ENCODE measurements at places on chromosomes 16 and 17.
A peak's percentile ranks its signal among the peaks of the same experiment; 100 is the strongest.

- H3K4me1 ChIP-seq: peaks cover 18% of the 10 kb centered on the region
- no peak for DNase-seq
- peaks cover 7% of the 10 kb centered on the region for H3K36me3 ChIP-seq
- H3K4me3 ChIP-seq: no peak overlapping the region
- H3K27ac ChIP-seq: no peak overlapping the region
Measured at GRCh38 chr16:57147381-57148221, 38.2 kb downstream of the PSME3IP1 start.

DNA sequence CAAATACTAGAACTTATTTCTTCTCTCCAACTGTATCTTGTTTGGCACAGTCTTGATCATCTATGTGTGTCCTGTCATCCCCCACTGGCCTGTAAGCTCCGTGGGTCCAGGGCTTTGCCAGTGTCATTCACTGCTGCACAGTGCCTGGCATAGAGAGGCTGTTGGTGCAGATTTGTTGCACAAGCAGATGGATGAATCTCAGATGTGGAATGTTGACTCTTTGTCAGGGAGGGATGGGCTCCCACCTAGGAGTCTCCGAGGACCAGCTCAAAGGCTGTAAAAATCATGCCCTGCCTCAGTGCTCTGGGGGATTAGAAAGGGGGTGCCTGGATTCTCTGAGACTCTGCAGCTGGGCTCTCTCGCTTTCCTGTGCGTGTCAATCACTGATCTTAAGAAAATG, 60.6 kb downstream of the RAB11FIP4 start:
- DNase-seq: no peak
- H3K27me3 ChIP-seq: peaks cover 2% of the 10 kb centered on the region
- H3K4me3 ChIP-seq: no peak overlapping the region
- no peaks in the 10 kb centered on the region for H3K36me3 ChIP-seq
- H3K27ac ChIP-seq: no peak overlapping the region

DNA sequence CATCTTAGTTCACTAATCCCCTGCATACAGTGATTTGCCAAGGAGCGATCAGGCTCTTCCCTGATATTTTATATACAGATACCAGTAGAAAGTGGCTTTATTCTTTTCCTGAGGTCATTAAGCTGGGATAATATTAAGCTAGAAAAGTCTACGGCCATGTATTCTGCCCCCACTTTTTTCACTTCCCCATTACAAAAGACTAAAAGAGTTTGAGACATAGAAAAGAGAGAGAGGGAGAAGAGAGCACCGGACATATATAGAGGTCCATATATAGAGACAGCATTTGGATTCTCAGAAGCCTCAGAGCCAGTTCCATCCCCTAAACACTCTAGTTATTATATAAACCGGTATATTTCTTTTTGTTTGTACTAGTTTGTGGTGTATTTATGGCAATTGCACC, 166.5 kb upstream of the ANKFN1 start:
- no peak overlapping the region for H3K4me3 ChIP-seq
- no peak for DNase-seq
- no peaks in the 10 kb centered on the region for H3K4me1 ChIP-seq
- no peak overlapping the region for H3K27ac ChIP-seq

DNA sequence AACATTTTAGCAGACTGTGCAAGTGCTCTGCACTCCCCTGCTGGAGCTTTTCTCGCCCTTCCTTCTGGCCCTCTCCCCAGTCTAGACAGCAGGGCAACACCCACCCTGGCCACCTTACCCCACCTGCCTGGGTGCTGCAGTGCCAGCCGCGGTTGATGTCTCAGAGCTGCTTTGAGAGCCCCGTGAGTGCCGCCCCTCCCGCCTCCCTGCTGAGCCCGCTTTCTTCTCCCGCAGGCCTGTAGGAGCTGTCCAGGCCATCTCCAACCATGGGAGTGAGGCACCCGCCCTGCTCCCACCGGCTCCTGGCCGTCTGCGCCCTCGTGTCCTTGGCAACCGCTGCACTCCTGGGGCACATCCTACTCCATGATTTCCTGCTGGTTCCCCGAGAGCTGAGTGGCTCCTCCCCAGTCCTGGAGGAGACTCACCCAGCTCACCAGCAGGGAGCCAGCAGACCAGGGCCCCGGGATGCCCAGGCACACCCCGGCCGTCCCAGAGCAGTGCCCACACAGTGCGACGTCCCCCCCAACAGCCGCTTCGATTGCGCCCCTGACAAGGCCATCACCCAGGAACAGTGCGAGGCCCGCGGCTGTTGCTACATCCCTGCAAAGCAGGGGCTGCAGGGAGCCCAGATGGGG, 3.1 kb downstream of the GAA start:
- no peaks in the 10 kb centered on the region for H3K36me3 ChIP-seq
- H3K27ac ChIP-seq: no peak overlapping the region
- H3K4me1 ChIP-seq: peaks cover 33% of the 10 kb centered on the region
- no peaks in the 10 kb centered on the region for H3K27me3 ChIP-seq
- no peak for DNase-seq

- no peak for DNase-seq
- H3K4me3 ChIP-seq: no peak overlapping the region
- no peaks in the 10 kb centered on the region for H3K4me1 ChIP-seq
- no peaks in the 10 kb centered on the region for H3K36me3 ChIP-seq
Measured at GRCh38 chr16:19365486-19365885, 52.2 kb upstream of the TMC5 start.

DNA sequence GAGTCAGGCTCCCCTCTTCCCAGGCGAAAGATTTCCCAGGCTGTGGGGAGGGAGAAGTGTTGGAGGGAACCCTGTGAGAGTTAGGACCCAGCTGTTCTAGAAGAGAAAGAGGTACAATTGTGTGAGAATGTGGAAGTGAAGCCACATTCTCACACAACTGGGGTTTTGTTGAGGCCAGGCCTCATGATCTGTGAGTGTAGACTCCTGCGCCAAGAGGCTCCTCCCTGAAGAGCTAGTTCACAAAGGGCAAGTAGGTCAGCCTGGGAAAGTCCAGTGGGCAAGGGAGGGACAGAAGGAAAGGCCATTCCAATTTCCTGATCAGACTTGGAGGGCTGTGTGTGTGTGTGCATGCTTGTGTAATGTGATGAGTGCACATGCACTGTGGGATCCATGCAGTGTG, 15.2 kb downstream of the CD300LF start:
- no peak overlapping the region for H3K27ac ChIP-seq
- no peaks in the 10 kb centered on the region for H3K36me3 ChIP-seq
- no peaks in the 10 kb centered on the region for H3K4me1 ChIP-seq
- H3K4me3 ChIP-seq: no peak overlapping the region
- H3K27me3 ChIP-seq: peaks cover 3% of the 10 kb centered on the region

DNA sequence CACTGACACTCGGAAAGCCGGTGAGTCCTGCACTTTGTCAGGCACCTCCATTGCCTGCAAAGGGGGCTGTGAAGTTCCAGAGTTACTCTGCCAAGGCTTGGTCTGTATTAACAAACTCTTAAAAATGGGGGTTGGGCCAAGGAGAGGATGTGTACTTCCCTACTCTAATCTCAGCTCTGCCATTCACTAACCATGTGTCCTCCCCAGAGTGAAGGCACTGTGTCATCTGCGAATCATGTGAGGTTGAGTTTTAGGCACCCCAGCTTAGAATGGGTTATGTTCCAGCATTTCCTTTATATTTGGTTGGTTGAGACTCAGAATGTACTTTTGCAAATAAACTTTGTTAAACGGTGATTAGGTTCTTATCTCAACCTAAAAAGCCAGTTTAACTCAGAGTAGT, 24.9 kb downstream of the ERCC4 start:
- peaks cover 40% of the 10 kb centered on the region for H3K36me3 ChIP-seq
- no peak overlapping the region for H3K27ac ChIP-seq

- H3K4me3 ChIP-seq: no peak overlapping the region
- no peak for DNase-seq
- no peaks in the 10 kb centered on the region for H3K4me1 ChIP-seq
- H3K36me3 ChIP-seq: no peaks in the 10 kb centered on the region
- no peak overlapping the region for H3K27ac ChIP-seq
Measured at GRCh38 chr16:77767211-77767610, 21.2 kb upstream of the VAT1L start.

GRCh38 chr16:11629071-11630030, 38.9 kb upstream of the SNN start:
- H3K36me3 ChIP-seq: no peaks in the 10 kb centered on the region
- H3K4me1 ChIP-seq: peaks cover 47% of the 10 kb centered on the region
- no peak for DNase-seq
- H3K4me3 ChIP-seq: peak overlapping the region; percentile 17

GRCh38 chr17:7824021-7824924, 9.7 kb upstream of the KDM6B start:
- H3K27me3 ChIP-seq: peaks cover 7% of the 10 kb centered on the region
- no peaks in the 10 kb centered on the region for H3K36me3 ChIP-seq
- H3K4me3 ChIP-seq: no peak overlapping the region
- no peak for DNase-seq

GRCh38 chr16:50967827-50968612, 183.1 kb downstream of the SALL1 start:
- no peak for DNase-seq
- no peaks in the 10 kb centered on the region for H3K4me1 ChIP-seq
- no peak overlapping the region for H3K27ac ChIP-seq
- no peak overlapping the region for H3K4me3 ChIP-seq
- H3K36me3 ChIP-seq: no peaks in the 10 kb centered on the region

- H3K4me3 ChIP-seq: no peak overlapping the region
- no peaks in the 10 kb centered on the region for H3K36me3 ChIP-seq
- H3K4me1 ChIP-seq: no peaks in the 10 kb centered on the region
- no peak overlapping the region for H3K27ac ChIP-seq
- no peak for DNase-seq
- H3K27me3 ChIP-seq: no peaks in the 10 kb centered on the region
Measured at GRCh38 chr16:74736531-74737157, 36.0 kb upstream of the MLKL start.

- H3K27me3 ChIP-seq: no peaks in the 10 kb centered on the region
- peak overlapping the region; percentile 59 for H3K4me3 ChIP-seq
- peaks cover 64% of the 10 kb centered on the region for H3K4me1 ChIP-seq
- peak; percentile 77 for DNase-seq
- no peaks in the 10 kb centered on the region for H3K36me3 ChIP-seq
Measured at GRCh38 chr16:81632392-81633146, 146.5 kb upstream of the PLCG2 start.

DNA sequence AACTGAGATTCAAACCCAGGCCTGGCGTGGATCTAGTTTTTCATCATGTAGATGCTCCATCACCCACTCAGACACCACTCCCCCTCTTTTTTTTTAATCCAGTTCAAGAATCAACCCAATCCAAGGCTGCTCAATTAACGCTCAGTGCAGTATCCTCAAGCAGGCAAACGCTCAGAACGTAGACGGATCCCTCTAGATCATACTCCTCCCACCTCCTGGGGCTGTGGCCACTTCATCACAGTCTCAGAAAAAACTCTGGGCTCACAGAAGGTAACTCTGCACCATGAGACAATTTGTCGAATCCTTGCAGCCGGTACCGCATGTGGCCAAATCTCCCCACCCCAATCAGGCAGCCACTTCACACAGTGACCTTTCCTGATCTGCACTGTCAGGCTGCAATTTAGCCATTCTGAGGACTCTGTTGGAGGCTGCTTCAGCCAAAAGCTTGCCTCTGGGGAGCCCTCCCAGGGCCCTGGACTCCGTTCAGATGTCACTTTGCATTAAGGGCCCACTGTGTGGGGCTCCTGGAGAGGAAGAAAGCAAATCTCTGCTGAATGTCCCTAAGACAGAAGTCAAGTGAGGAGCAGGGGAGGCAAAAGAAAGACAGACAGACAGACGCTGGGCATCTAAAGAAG, 183.5 kb downstream of the XYLT1 start:
- no peak overlapping the region for H3K4me3 ChIP-seq
- DNase-seq: no peak
- H3K36me3 ChIP-seq: no peaks in the 10 kb centered on the region
- H3K4me1 ChIP-seq: peaks cover 8% of the 10 kb centered on the region
- no peak overlapping the region for H3K27ac ChIP-seq

DNA sequence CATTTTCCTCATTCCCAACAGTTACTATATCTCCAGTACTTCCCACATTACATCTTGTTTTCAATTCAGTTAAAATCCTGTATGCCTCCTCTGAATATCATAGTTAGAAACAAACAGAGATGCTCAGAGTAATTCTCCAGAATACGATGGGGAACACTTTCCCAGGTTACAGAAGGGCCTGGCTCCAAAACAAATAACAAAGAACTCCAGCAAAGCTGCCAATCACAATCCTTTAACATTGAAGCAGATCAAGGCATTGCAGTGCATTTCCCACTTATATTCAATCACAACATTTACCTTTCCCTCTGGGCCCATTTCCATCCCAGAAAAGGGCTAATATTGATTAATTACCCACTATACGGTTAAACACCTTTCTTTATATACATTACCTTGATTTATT, 29.4 kb upstream of the PMFBP1 start:
- no peak overlapping the region for H3K27ac ChIP-seq
- no peak for DNase-seq
- peaks cover 16% of the 10 kb centered on the region for H3K4me1 ChIP-seq

DNA sequence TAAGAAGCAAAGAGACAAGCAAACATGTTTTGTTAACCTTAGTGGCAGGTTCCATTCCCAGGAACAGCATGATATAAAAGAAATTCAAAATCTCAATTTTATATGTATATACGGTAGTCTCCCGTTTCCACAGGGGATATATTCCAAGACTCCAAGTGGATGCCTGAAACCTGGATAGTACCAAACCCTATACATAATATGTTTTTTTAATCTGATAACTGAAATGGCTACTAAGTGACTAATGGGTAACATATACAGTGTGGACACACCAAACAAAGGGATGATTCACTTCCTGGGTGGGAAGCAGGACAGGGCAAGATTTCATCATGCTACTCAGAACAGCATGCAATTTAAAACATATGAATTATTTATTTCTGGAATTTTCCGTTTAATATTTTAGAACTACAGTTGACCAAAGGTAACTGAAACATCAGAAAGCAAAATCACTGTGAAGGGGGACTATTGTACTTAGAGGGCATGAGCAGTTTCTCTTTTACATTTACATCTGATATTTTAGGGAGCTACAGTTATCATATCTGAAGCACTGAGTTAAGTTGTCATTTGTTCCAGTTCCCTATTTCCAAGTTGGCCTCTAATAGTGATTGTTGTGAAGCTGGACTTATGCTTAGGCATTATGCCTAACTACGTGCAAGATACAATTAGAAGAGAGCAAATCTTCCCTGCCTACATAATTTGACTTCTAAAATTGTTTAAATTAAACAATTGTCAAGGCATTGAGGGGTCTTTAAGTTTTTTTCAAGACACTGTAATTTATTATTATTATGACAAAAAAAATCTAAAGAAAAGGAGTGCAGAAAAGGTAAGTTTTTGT, 34.1 kb upstream of the ABCA6 start:
- no peaks in the 10 kb centered on the region for H3K27me3 ChIP-seq
- no peaks in the 10 kb centered on the region for H3K36me3 ChIP-seq
- no peak overlapping the region for H3K4me3 ChIP-seq
- no peak for DNase-seq
